ENCODE measurements at places on chromosomes 3 and 15. TPM values are rescaled to one million over a fixed set of nuclear protein-coding genes. Genes with fewer than 3 reads are reported as not detected.

GRCh38 chr3:100720426-100720825 is 11.1 kb downstream of the TFG start:
- H3K4me1 ChIP-seq, result peaks cover 31% of the 10 kb centered on the region
- no peaks in the 10 kb centered on the region for H3K27me3 ChIP-seq
- no peak overlapping the region for H3K4me3 ChIP-seq
- no peak overlapping the region for H3K27ac ChIP-seq

GRCh38 chr3:59266551-59266950 is 216.7 kb upstream of the CFAP20DC start:
- no peaks in the 10 kb centered on the region for H3K27me3 ChIP-seq
- H3K27ac ChIP-seq, result no peak overlapping the region
- H3K4me3 ChIP-seq, result no peak overlapping the region
- DNase-seq, result no peak
- peaks cover 2% of the 10 kb centered on the region for H3K36me3 ChIP-seq

DNA sequence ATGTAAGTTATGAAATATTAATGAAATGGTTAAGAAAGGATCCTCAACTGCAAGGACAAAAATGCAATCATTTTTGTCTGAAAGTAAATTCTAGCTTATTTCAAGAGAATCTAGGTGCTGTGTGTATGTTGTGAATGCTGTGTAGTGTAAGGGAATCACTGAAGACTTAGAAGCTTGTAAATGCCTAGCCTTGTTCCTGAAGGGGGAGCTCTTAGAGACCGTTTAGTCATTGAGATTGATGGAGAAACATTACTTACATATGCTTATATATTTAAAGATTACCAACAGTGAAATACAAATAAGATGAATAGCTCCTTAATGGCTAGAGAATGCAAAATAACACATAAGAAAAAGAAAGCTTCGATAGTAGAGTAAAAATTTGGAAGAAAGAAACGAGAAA is 67.9 kb downstream of the CNTN4 start:
- H3K36me3 ChIP-seq, result no peaks in the 10 kb centered on the region
- no peaks in the 10 kb centered on the region for H3K27me3 ChIP-seq
- no peak overlapping the region for H3K27ac ChIP-seq
- no peaks in the 10 kb centered on the region for H3K4me1 ChIP-seq
- DNase-seq, result no peak
- no peak overlapping the region for H3K4me3 ChIP-seq

- DNase-seq, result no peak
- no peaks in the 10 kb centered on the region for H3K27me3 ChIP-seq
- H3K27ac ChIP-seq, result peak overlapping the region; percentile 56
- H3K4me3 ChIP-seq, result peak overlapping the region; percentile 24
- H3K36me3 ChIP-seq, result peaks cover 41% of the 10 kb centered on the region
- peaks cover 40% of the 10 kb centered on the region for H3K4me1 ChIP-seq
These were observed 34.4 kb downstream of the PRKCI start for GRCh38 chr3:170256597-170256996.

GRCh38 chr3:3847994-3848922 is 49.0 kb downstream of the LRRN1 start:
- H3K27me3 ChIP-seq, result no peaks in the 10 kb centered on the region
- H3K27ac ChIP-seq, result no peak overlapping the region
- H3K4me1 ChIP-seq, result no peaks in the 10 kb centered on the region
- H3K36me3 ChIP-seq, result no peaks in the 10 kb centered on the region
- no peak for DNase-seq
- H3K4me3 ChIP-seq, result no peak overlapping the region

DNA sequence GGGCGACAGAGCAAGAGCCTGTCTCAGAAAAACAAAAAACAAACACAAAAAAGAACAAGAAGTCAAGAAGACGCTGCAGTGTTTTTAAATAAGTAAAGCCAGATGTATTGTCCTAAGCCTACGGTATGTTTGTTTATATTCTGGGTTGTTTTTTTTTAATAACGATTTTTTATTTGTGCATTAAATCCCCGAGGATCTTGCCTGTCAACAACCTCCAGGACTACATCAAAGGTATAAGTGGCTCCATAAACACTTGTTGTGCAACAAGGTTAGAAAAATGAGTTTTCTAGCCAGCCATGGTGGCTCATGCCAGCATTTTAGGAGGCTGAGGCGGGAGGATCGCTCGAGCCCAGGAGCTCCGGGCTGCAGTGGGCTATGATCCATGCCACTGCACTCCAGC is 26.1 kb downstream of the ITGB5 start:
- H3K27ac ChIP-seq, result no peak overlapping the region
- peaks cover 16% of the 10 kb centered on the region for H3K27me3 ChIP-seq
- no peak for DNase-seq
- H3K4me1 ChIP-seq, result no peaks in the 10 kb centered on the region
- H3K36me3 ChIP-seq, result no peaks in the 10 kb centered on the region

The GNAT1 gene
- total RNA-seq, result not detected

Data from activated CD4-positive, alpha-beta T cell treated with anti-CD3 and anti-CD28 coated beads, Interleukin-2, amount 10 ng/mL, durations not matched to agents 24 days and 14 days (primary cell).